ENCODE measurements at places on chromosomes 2 and 18. TPM values are rescaled to one million over a fixed set of nuclear protein-coding genes. Genes with fewer than 3 reads are reported as not detected.

The HADHB gene
- 59.9 TPM for total RNA-seq

The RUFY4 gene
- total RNA-seq: 0.38 TPM

The UNC80 gene
- not detected for total RNA-seq

The CFAP221 gene
- total RNA-seq: not detected

The GALNT13 gene
- total RNA-seq: not detected

The C2orf81 gene
- 1.4 TPM for total RNA-seq

The LOXHD1 gene
- not detected for total RNA-seq

The MATN3 gene
- total RNA-seq: not detected

The PAX3 gene
- not detected for total RNA-seq

DNA sequence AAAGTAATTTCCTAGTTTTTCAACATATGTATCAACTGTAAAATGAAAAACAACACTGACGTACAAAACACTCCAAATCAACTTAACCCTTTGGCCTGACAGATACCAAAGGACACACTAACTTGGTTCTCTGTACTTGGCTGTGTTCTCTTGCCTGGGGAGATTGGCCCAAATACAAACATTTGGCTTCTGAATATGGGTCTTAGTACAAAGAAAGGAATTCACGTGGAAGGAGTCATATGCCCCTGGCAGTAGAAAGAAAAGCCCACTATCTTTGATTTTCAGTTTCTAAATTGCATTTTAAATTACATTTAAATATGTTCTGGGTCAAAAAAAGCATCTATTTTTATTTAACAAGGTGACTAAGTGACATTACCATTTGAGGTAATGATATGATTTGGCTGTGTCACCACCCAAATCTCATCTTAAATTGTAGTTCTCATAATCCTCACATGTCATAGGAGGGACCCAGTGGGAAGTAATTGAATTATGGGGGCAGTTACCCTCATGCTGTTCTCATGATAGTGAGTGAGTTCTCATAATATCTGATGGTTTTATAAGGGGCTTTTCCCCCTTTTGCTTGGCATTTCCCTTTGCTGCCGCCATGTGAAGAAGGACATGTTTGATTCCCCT, 153.6 kb upstream of the CCDC195 start:
- no peak for DNase-seq

DNA sequence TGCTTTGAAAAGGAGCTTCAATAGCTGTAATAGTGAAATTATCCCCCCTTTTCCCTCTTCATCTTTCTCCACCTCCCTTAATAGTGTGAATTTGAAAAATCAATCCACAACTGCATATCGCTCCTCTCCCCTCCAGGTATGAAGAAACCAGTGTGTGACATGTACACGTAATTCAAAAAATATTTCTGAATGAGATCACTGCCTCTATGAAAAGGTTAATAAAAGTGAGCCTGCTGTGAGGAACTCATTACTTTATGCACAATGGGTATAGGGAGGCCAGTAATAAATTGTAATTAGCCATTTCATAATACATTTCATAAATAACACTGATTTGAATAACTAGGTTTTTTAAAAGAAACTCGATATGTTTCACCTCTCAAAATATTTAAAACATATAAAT, 209.0 kb upstream of the KYNU start:
- DNase-seq: no peak

GRCh38 chr18:37341473-37342086, 224.0 kb downstream of the CELF4 start:
- no peak for DNase-seq

DNA sequence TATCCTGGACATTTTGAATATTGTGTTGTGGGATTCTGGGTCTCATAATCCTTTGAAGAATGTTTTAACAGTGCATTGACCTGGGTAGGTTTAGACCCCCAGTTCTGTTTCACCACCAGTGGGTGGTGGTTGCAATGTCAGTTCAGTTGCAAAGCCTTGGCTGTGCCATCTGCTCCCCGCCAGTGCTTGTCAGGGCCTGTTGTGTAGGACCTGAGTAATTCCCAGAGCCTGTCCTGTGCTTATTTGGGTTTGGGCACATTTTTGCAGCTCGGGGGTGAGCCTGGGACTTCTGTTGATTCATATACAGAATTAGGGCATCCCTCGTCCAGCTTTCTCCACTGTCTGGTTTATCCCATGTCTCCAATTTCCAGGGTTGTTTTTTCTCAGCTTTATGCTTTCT, 24.8 kb downstream of the ATP9B start:
- DNase-seq: no peak

DNA sequence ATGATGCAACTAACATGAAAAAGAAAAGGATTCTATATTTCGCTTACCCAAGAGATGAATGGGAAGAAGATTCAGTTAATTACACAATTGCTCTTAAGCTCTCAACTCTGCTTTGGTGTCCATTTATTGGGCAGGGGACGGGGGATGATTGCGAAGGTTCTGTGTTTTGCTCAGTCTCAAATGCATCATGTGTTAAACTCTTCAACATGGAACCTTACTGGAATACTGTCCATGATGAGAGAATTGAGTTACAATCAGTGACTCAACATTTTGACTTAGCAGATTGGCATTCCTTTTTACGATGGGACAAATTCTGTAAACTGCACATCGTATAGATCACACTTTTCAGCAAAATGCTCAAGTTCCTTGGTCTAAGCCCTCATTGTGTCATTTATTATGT, 135.6 kb downstream of the RBMS1 start:
- DNase-seq: no peak

- no peak for DNase-seq
These were observed 115.1 kb downstream of the CAPN13 start for GRCh38 chr2:30691948-30692828.

DNA sequence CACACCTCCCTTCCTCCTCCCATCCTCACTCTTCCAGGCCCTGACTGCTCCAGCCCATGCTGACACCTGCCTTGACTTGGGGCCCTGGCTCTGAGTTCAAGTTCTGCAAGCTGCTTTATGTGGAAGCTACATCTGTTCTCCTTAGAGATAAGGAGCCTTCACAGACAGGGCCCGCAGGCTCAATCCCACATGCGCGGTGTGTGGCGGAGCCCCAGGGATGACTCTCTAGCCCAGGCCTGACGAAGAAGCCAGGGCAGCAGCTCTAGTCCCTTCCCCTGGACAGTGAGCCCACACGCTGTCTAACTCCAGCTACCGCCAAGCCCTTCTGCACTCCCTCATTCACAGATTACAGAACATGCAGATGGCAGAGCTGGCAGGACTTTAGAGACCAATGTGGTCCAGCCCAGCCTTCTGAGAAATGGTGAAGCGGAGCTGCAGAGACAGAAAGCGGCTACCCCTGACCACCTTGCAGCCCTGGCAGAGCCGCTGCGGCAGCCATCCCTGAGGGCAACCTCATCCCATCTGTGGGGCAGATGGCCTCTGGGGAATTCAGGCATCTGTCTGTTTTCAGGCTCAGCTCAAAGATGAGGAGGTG, 304.3 kb downstream of the CELF4 start:
- no peak for DNase-seq

All from activated T-cell treated with anti-CD3 and anti-CD28 coated beads, Interleukin-2, amount 50 U/mL, for 4 hours (primary cell).